ENCODE measurements at places on chromosomes 13 and 19. TPM values are rescaled to one million over a fixed set of nuclear protein-coding genes. Genes with fewer than 3 reads are reported as not detected.
A peak's percentile ranks its signal among the peaks of the same experiment; 100 is the strongest.

GRCh38 chr19:10206226-10206885 is 11.6 kb upstream of the DNMT1 start:
- no peaks in the 10 kb centered on the region for H3K36me3 ChIP-seq
- no peak overlapping the region for H3K27ac ChIP-seq
- H3K4me3 ChIP-seq: no peak overlapping the region
- DNase-seq: peak; percentile 49
- peaks cover 3% of the 10 kb centered on the region for H3K4me1 ChIP-seq
- H3K27me3 ChIP-seq: no peaks in the 10 kb centered on the region

GRCh38 chr19:21680671-21681070 is 86.7 kb downstream of the ZNF100 start:
- H3K27ac ChIP-seq: no peak overlapping the region
- H3K4me3 ChIP-seq: no peak overlapping the region
- H3K4me1 ChIP-seq: no peaks in the 10 kb centered on the region

PRRG2 gene
- 6.0 TPM for total RNA-seq

LSM14A gene
- total RNA-seq: 81.0 TPM

ZNF439 gene
- total RNA-seq: 3.8 TPM

THOP1 gene
- 64.3 TPM for total RNA-seq

SCEL gene
- total RNA-seq: 5.4 TPM

RPS5 gene
- 2,420 TPM for total RNA-seq

STOML3 gene
- not detected for total RNA-seq

ZNF708 gene
- 9.9 TPM for total RNA-seq

All from hepatocyte (in vitro differentiated cells).